IPS DF 19.7 (cell line): ENCODE measurements at places on chromosomes 6 and 20.

- DNase-seq, result peak; percentile 45
These were observed 143.8 kb downstream of the UNC5CL start for GRCh38 chr6:40894962-40895799.

DNA sequence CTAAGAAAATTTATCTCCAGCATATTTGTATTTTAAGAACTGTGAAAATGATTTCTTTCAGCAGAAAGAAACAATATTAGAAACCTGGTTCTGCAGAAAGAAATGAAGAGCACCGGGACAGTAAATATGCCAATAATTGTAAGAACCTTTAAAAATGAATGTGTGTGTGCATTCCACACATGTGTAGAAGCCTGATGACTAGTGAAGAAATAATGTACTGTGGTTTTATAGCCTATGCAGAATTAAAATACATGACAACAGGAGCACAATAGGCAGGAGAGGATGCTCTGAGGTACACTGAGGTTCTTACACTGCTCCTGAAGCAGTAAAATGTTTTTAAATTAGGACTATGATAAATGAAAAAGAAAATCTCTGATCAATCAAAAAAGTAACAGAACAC, 48.9 kb downstream of the SNX14 start:
- DNase-seq, result no peak

DNA sequence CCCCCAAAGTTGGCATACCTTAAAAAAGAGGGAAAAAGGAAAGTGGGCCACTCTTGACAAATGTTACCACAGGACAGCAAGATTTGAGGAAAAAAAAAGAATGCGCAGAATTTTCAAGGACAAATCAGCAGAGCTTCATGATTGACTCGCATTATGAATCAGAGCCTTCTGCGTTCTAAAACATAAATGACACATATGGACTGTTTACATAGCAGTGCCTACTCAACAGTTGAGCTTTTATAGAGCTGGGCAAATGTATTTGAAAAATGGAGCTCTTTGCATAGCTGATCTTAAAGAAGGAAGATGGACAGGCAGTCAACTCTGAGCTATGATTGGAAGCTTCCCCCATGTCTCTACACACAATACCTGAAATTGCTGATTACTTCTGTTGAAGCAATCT, 213.2 kb upstream of the NT5E start:
- no peak for DNase-seq

DNA sequence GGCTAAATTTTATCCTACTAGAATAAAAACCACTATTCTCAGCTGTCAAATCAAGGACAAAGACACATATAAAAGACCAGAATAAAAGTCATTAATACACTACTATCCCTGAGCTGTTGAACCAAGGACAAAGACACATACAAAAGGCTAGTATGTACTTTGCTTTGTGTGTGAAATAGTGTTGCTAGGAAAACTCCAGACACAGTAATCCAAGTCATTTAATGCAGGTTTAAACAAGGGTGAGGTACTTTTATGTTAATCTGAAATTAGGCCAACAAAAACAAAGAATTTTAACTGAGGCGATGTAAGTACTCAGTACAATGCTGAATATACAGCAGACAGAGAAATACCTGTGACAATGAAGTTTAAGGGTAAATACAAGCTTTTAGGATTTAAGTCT, 18.9 kb downstream of the GCLC start:
- DNase-seq, result no peak

- DNase-seq, result no peak
These were observed 50.6 kb upstream of the CCDC167 start for GRCh38 chr6:37550191-37550831.

- peak; percentile 88 for DNase-seq
These were observed at the start of gene RAET1G for GRCh38 chr6:149922642-149923326. Gene RAET1G (minus strand): TSS chr6:149923121. CDS start chr6:149923010, 111 bp downstream.

DNA sequence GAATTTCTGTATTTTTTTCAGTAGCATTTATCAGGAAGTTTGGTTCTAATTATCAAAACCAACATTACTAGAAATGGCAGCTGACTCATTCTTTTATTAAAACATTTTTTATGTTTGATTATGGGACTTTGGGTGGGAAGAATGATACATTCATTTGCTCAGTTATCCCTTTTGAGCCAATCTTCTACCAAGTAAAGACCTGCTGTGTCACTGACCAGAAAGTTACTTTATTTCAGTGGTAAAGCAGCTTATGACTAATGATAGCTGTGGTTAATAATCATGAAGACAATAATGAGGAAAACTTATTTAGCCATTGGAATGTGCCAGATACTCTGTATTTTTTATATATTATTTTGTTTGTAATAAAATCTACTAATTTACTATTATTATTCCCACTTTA, 142.3 kb downstream of the FARS2 start:
- no peak for DNase-seq

DNA sequence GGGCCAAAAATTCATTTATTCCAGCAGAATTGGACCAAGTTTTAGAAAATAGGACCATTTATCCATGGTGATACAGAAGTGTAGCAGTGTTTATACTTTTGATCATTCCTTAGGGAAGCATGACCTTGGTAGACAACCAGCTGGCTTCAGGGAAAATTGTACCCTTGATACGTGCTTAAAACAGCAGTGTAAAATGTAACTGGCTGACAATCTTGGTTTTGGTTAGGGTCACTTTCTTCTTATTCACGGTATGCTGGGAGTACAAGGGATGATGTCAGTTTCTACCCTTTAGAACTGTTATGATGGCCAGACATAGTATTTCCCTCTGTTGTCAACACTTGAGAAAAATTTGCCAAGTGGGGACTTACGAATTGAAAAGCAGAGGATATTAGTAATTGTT, 157.1 kb downstream of the BCKDHB start:
- no peak for DNase-seq

GRCh38 chr6:163333038-163333437, 81.5 kb upstream of the QKI start:
- no peak for DNase-seq

DNA sequence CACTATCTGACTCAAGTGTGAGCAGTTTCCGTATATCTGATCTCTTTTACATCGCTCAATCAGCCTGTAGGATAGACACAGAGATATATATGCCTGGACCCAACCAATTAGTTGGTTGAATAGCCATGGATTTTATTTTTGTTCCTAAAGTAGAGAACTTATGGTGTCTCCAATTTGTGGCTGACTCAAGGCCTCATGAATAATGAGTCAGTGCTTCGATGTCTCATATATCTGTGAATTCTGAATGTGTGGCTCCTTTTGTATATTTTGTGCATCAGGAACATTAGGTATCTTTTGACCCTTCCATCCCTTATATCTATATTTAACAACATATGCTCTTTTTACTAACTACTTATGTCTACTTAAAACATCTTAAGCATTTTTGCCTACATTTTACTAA, 64.5 kb downstream of the OR2B2 start:
- DNase-seq, result no peak

DNA sequence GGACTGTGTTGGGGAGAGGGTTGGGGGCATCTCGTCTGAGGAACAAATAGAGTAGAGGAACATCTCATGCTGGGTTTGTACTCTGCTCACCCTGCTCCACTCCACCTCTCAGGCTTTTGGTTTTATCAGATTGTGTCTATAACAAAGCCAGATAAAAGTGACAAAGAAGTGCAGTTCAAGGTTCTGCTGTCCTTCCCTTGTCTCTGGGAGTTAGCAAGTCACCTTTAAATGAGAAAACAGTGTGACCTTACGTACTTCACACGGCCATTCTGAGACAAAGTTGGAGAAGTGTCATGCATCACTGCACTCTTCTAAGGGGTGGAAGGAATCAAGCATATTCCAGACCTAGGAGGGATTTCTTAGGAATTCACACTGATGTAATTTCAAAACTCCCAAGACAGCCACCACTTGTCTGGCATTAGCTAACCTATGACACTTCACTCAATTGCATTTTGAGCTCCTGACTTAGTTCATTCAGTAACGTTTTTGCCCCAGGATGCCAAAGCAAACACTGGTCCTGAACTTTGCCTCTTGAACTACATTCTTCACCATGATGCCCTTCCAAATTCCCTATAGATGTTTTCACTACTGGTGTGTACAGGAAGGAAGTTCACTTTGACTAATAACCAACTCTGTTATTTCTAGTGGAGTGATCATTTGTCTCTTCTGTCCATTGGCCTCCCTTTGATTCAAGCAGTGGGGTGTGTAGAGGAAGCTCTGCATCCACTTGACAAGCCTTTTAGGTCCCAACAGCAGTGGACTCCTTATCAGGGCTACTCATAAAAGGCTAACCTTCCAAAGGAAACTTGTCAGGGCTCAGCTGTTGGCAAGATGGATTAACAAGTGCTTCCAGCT, 647.6 kb upstream of the FLRT3 start:
- no peak for DNase-seq

DNA sequence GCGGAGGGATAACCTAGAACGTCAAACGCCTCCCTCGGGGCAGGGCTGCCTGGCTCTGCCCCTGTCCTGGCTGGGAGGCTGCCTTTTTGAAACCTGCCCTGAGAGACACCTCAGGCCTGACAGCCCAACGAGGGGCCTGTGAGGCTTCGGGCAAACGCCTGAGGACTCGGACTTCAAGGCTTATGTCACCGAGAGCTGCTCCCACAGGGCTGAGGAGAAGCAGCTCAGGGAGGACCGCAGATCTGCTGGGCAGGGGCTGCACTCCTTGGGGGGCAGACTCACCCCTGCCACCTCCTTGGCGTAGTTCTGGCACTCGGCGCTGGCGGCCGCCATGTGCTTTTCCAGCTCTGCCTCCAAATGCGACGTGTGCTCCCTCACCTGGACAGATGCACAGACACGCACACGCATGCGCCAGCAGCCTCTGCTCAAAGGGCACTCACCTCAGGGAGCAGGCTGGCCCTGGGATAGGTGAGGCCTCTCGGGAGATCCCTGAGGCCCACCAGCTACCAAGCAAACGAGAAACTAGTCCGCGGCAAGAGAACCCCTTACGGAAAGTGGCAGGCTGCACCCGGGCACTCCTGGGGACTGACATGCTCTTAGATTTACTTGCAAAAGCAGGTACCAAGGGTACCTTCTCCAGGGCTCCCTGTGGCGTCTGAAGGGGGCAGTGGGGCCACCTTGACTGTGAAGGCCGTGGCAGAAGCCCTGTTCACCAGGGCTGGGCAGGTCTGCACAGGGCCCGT, 49.6 kb downstream of the DSTN start:
- no peak for DNase-seq

GRCh38 chr6:162854734-162855191, 127.0 kb downstream of the PACRG start:
- DNase-seq, result no peak

DNA sequence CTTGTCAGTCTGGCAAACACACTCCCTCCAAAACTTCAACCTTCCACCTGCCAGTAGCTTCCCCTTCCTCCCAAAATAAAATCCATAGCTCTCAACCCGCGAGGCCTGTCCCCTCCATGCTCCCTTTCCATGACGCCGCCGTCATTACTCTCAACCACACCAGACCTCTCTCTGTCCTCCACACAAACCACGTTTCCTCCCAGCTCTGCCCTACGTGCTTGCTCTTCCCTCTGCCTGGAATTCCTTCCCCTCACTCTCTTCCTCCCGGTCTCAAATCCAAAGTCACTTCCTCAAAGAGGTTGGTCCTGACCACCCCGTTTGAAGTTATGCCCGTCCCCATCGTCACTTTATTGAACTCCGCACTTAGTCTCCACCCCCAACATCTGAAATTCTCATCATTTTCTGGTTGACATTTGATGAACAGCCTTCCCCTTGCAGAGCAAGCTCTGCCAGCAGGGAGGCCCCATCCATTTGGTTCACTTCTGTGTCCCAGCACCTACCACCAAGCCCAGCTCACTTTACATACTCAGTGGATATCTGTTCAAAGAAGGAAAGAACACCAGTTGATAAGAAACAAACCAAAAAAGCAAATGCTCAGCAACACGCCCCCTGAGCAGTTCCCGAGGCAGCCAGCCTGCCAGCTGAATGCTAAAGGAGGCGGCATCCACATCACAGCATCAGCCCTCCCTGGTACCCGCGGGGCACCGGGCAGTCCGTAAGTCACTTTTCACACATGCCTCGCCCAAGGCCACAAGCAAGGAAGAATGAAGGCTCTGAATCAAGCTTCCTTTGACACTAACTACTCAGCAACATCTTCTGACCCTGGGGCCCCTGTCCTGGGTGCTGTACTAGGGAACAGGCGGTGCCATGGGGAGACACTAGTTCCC, 125.0 kb downstream of the NFATC2 start:
- DNase-seq, result no peak

DNA sequence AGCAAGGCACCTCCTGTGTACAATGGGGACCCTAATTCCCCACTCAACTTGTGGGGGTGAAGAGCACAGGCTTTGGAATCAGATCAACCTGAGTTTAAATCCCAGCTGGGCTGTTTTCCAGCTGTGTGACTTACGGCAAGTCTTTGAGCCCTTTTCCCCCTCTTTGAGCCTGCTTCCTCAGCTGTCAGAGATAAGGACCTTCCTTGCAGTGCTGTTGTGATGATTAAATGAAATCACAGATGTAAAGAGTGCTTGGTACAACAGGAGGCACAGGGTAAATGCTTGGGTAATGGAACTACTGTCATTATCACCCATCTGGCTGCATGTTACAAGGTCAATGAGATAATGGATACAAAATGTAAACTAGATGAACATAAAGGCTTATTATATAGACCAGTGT, 3.2 kb downstream of the SNX21 start:
- no peak for DNase-seq

DNA sequence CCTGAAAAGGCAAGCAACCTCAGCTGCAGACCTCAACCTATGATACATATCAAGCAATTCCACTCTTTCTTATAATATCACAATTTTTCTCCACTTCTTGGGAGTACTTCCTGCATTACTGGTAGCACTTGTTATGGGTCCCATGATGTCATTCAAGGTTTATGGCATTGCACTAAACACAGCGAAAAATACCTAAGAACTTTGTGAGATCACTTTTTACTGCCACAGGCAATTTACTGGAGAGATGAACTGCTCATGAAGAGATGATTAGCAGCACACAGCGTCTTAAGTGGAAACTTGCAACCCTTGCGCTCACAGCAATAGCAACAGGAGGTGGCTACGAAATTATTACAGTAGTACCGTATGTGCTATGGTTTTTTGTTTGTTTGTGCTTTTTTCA, 19.3 kb upstream of the RIMS4 start:
- DNase-seq, result no peak

DNA sequence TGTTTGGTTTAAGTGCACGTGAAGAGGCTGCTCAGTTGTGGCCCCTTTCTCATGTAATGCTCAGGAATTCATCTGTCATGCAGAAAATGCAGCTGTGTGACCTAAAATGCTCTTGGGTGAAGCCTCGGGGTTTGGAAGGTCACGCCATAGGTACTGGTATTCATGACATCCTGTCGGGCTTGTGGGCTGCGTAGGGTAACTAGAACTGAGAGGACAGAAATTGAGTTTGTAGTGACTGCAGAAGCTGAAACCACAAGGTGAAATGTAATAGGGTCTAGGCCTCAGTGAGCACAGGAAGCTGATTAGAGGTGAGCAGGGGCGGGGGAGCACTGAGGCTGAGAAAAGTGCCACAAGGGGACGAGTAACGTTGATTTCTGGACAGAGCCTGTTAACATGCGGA, 128.8 kb downstream of the SOBP start:
- DNase-seq, result no peak

GRCh38 chr6:90413396-90413795, 116.8 kb upstream of the BACH2 start:
- DNase-seq, result no peak

- DNase-seq, result no peak
These were observed 9.8 kb downstream of the MMUT start for GRCh38 chr6:49453221-49453620.

- no peak for DNase-seq
These were observed 817.5 kb upstream of the SLC35B3 start for GRCh38 chr6:9252799-9253198.
